ENCODE measurements at places on chromosomes 1 and 21. TPM values are rescaled to one million over a fixed set of nuclear protein-coding genes. Genes with fewer than 3 reads are reported as not detected.
A peak's percentile ranks its signal among the peaks of the same experiment; 100 is the strongest.

The MCOLN2 gene
- total RNA-seq, result 0.19 TPM

The CRYBG2 gene
- 67.7 TPM for total RNA-seq

The MDM4 gene
- total RNA-seq, result 101 TPM

The GJA9 gene
- total RNA-seq, result not detected

- peaks cover 3% of the 10 kb centered on the region for H3K4me1 ChIP-seq
- no peaks in the 10 kb centered on the region for H3K27me3 ChIP-seq
- peaks cover 9% of the 10 kb centered on the region for H3K36me3 ChIP-seq
Measured at GRCh38 chr1:198254521-198254920, 97.7 kb downstream of the NEK7 start.

DNA sequence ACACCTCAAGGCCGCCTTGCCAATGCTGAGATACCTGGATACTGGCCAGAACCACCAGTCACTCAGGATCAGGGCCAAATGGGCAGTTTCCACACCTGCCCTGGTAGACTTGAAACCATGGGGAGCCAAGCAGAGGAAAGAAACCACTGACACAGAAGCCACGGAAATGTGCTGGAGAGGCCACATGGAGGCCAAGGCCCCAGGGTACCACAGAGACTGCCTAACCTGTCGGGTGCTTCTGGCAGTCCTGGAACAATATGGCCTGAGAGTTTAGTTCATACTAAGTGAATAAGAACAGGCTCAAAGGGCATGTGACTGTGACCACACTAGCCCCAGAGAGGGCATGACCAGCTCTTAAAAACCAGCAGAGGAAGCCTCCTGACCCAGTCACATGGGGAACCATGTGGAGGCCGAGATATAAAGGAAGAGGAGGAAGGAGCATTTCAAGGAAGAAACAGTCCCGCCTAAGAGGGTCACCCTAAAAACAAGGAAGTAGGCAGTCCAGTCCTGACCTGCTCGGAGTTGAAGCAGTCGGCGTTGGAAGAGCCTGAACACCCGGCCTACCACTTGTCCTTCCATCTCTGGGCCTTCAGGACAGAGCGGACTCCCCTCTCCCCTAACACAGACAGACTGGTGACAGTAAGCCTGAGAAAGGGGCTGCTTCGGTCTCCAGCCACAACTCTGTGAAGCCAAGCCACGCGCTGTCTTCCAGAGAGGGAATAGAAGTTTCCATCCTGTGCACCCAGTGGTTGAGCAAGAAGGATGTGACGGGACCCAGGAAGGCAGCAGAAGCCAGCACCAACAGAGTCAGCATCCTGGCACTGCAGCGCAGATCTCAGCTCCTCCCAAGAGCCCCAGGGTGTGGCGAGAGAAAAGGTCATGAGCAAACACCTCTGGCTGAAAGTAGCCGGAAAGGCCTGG is at the start of gene DENND2D:
Gene DENND2D (minus strand): TSS at position 766 of the 921 bp plus-strand sequence. CDS start 187 bp downstream, at position 579.
- peaks cover 17% of the 10 kb centered on the region for H3K4me1 ChIP-seq
- H3K4me3 ChIP-seq, result peak within 1 kb of the TSS; percentile 18
- H3K36me3 ChIP-seq, result peaks cover 3% of the 10 kb centered on the region
- no peak for DNase-seq
- peaks cover 6% of the 10 kb centered on the region for H3K27me3 ChIP-seq

- peak overlapping the region; percentile 93 for H3K27ac ChIP-seq
- H3K36me3 ChIP-seq, result peaks cover 5% of the 10 kb centered on the region
- peaks cover 28% of the 10 kb centered on the region for H3K4me1 ChIP-seq
- no peak for DNase-seq
- no peaks in the 10 kb centered on the region for H3K27me3 ChIP-seq
Measured at GRCh38 chr21:34545079-34545884, 33.3 kb upstream of the KCNE1 start.

GRCh38 chr21:25757531-25757930 is 22.8 kb downstream of the GABPA start:
- H3K27ac ChIP-seq, result no peak overlapping the region
- DNase-seq, result no peak
- peaks cover 38% of the 10 kb centered on the region for H3K36me3 ChIP-seq
- no peaks in the 10 kb centered on the region for H3K27me3 ChIP-seq
- H3K4me3 ChIP-seq, result no peak overlapping the region

DNA sequence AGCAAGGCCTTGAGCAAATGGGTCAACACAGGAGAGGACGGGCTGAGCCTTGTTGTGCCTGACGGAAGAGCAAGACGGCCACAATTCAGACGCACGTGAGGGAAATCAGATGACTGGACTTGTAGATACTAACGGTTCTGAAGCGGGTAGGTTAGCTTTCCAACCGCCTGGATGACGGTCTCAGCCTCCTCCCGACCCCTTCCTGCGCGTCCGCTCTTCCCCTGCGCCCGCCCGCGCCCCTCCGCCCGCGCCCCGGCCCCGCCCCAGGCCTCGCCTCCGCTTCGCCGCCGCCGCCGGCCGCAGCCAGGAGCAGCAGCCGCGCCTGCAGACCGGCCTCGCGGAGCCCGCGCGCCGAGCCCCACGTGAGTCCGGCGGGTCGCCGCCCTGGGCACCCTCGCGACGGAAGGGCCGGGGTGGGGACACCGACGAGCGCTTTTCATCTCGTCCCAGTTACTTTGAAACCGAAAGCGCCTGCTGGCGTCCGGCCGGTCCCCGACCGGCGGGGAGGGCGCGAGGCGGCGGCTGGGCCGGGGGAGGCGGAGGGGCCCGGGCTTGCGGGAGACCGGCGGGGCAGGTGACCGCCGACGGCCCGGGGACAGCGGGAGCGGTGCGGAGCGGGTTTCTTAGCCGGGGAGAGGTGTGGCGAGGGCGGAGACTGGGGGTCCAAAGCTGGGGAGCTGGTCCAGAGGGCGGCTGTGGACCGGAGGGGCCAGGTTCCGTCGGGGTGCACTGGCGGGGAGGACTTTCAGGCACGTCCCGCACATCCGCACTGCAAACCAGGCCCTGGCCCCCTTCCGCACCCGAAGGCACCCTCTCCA is at the start of gene TRAF5:
Gene TRAF5 (plus strand): TSS at position 306 of the 818 bp plus-strand sequence. CDS start 26,407 bp downstream, outside the sequence.
- DNase-seq, result peak; percentile 79
- peaks cover 18% of the 10 kb centered on the region for H3K27me3 ChIP-seq
- H3K4me3 ChIP-seq, result peak within 1 kb of the TSS; percentile 93
- H3K4me1 ChIP-seq, result peaks cover 40% of the 10 kb centered on the region

DNA sequence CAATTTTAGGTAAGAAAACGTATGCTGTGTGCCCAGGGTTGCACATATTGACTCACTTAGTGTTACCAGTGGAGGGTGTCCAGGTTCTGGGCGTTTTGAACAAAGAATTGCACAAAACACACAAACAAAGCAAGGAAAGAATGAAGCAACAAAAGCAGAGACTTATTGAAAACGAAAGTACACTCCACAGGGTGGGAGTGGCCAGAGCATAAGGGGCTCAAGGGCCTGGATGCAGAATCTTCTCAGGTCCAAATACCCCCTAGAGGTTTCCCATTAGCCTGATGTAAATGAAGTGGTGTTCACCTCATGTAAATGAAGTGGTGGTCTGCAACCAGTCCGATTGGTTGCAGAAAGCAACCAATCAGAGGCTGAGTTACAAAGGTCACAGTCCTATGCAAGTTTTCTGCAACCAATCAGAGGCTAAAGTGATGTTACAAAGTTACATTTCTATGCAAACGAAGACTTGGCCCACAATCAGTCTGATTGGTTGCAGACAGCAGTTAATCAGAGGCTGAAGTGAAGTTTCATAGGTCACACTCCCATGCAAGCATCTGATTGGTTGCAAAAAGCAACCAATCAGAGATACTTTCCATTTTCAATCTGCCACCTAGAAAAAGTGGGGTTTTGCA is 228.3 kb downstream of the ST6GALNAC3 start:
- H3K4me3 ChIP-seq, result no peak overlapping the region
- H3K27ac ChIP-seq, result no peak overlapping the region
- peaks cover 13% of the 10 kb centered on the region for H3K4me1 ChIP-seq
- peaks cover 5% of the 10 kb centered on the region for H3K36me3 ChIP-seq

- no peaks in the 10 kb centered on the region for H3K27me3 ChIP-seq
- no peaks in the 10 kb centered on the region for H3K36me3 ChIP-seq
- H3K4me1 ChIP-seq, result peaks cover 29% of the 10 kb centered on the region
- DNase-seq, result no peak
- H3K4me3 ChIP-seq, result peak overlapping the region; percentile 94
Measured at GRCh38 chr1:36448530-36449056, 1.7 kb downstream of the OSCP1 start.

DNA sequence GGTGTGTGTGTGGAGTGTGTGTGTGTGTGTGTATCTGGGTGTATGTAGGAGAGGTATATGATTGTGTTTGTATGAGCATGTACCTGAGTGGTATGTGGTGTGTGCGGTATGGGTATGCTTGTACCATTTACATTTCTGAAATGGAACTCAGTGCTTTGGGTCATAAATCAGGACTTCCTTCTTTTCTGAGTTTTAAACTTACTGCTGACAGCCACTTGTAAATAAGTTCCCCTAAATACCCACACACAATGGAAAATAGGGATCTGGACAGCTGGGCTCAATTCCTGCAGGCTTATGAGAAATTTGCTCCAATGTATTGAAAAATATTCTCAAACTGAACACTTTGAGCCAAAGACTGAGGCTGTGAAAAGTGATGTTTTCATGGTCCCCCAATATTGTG is 293.6 kb downstream of the HLX start:
- H3K27me3 ChIP-seq, result peaks cover 32% of the 10 kb centered on the region
- no peak overlapping the region for H3K27ac ChIP-seq
- H3K4me1 ChIP-seq, result peaks cover 9% of the 10 kb centered on the region
- no peak for DNase-seq

Measured in type B pancreatic cell (in vitro differentiated cells).